T1000 (cell line): ENCODE measurements at places on chromosomes 3 and 15.

DNA sequence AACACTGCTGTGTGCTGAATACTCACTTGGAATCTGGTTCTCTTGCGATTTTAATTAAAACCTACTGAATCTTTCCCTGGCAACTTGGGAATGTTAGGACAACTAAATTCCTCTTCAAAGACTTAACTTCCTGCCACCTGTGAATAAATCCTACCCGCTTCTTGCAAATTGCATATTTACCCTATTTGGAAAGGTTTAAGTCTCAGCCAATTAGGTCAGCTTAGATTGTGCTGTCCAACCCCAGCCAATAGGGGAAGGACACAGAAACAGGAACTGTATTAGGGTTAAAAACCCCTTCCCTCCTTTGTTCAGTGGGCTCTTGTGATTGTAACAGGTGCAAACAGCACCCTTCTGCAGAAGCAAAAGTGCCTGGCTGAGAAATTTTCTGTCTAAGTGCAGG is 38.6 kb upstream of the FSTL1 start:
- DNase-seq: no peak

GRCh38 chr15:81547521-81548132 is 173.6 kb upstream of the TMC3 start:
- DNase-seq: no peak

DNA sequence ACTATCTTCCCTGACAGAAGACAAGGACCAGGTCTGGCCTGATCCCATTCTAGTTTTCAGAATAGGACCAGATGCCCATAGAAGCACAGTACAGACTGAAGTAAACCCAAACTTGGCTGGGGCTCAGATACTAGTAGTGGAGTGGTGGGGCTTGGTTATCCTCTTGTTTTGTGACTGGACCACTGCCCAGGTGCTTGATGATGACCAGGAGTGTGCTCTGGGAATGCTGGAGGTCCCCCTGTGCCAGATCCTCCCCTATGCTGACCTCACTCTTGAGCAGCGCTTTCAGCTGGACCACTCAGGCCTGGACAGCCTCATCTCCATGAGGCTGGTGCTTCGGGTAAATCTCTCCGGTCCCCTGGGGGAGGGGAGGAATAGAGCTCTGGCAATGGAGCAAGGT is 36.3 kb downstream of the ESYT3 start:
- DNase-seq: no peak

GRCh38 chr15:76576523-76577279 is 240.1 kb downstream of the ISL2 start:
- no peak for DNase-seq

DNA sequence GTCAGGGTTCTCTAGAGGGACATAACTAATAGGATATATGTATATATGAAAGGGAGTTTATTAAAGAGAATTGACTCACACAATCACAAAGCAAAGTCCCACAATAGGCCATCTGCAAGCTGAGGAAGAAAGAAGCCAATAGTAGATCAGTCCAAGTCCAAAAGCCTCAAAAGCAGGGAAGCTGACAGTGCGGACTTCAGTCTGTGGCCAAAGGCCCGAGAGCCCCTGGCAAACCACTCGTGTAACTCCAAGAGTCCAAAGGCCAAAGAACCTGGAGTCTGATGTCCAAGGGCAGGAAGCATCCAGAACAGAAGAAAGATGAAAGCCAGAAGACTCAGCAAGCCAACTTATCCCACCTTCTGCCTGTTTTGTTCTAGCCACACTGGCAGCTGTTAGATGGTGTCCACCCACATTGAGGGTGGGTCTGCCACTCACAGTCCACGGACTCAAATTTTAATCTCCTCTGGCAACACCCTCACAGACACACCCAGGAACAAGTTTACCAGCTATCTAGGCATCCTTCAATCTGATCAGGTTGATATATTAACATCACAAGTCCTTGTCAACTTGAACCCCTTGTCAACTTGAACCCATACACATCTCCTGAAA is 54.2 kb upstream of the ACAD9 start:
- no peak for DNase-seq
